NCI-H2081 (cell line): ENCODE measurements at places on chromosomes 12 and 14.

- no peak for DNase-seq
Measured at GRCh38 chr14:21191261-21191808, 35.5 kb upstream of the OR5AU1 start.

- DNase-seq, result no peak
Measured at GRCh38 chr12:119601877-119602733, 8.5 kb downstream of the TMEM233 start.

DNA sequence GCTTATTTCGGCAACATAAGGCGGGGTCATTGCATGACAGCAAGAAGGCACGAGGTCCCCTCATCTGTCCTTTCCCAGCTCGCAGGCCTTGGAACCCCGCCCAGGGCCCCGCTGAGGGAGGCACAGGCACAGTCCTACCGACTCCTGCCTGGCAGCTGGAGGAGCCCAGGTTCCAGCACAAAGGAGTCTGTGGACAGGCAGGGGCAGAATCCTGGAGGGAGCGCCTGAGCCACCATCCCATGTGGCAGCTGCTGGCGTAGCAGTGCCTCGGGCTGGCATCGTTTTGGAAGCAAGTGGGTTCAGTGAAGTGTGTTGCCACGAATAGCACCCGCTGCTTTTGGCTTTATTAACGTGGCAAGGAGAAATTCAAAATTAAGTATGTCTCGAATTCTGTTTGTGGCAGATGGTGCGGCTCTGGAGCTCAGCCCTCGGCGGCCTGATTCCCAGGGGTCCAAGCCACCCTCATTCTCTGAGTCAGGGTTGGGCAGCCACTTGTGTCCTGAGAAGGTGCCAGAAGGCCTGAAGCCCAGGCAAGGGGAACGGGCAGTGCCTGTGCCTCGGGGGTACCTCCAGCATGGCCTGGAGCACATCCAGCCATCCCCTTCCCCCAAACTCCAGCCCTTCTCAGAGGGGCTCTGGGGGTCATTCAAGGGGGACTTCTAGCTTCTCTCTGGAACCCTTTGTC lies 35.9 kb downstream of the SLC8B1 start:
- no peak for DNase-seq

GRCh38 chr14:78985668-78986381 lies 815.7 kb downstream of the NRXN3 start:
- peak; percentile 21 for DNase-seq

GRCh38 chr14:52048641-52049204 lies 20.1 kb downstream of the NID2 start:
- peak; percentile 5 for DNase-seq

- DNase-seq, result peak; percentile 67
Measured at GRCh38 chr12:95789126-95790032, 1.2 kb downstream of the NTN4 start.

- DNase-seq, result no peak
Measured at GRCh38 chr14:68628605-68629310, 164.1 kb downstream of the ZFP36L1 start.

GRCh38 chr14:99791476-99792209 lies 1.6 kb upstream of the EML1 start:
- no peak for DNase-seq

- no peak for DNase-seq
Measured at GRCh38 chr12:88600272-88600671, 20.0 kb upstream of the KITLG start.

DNA sequence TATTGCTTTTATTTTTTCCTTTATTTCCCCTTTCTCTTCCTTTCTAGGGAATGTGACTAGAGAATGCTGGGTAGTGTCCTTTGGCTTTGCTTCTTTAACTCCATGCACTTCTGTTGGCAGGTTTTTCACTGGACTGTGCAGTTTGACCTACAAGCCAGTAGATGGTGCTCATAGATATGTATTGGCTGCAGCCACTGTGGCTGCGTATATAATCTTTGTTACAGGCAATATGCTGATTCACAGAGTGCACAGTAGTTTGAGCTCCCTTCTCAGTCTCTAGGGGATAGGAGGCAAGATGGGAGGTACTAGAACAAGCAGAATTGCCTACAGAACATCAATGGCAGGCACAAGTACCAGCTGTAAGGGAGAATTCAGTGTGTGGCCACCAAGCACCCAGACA lies 503.5 kb downstream of the LRFN5 start:
- DNase-seq, result peak; percentile 56

- no peak for DNase-seq
Measured at GRCh38 chr14:32472076-32472475, 143.0 kb downstream of the AKAP6 start.
